Hematopoietic multipotent progenitor cell treated with erythropoietin and hydrocortisone succinate and interleukin-3 and kit ligand, for 8 days (in vitro differentiated cells): ENCODE measurements at places on chromosomes 16 and 17.

- DNase-seq, result no peak
Measured at GRCh38 chr16:67685388-67686112, 18.9 kb downstream of the C16orf86 start.

DNA sequence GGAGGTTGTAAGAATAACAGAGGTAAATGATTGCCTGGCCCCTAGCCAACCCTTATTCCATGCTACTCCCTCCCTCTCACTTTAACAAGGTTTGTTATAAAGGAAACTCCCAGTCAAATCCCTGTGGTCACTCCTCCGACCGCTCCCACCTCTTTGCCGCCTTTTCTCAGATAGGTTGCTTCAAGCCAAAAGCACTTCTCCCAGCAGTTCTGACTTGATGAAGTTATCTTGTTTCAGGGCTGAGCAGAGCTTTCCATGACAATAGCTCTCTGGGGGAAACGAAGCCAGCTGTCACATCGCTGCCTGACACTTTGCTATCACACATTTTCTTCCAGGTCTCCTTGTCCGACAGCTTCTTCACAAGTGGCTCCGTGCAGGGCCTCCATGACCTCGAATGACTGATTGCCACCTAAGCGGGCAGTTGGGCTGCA lies 278.6 kb downstream of the HAPSTR1 start:
- DNase-seq, result no peak

DNA sequence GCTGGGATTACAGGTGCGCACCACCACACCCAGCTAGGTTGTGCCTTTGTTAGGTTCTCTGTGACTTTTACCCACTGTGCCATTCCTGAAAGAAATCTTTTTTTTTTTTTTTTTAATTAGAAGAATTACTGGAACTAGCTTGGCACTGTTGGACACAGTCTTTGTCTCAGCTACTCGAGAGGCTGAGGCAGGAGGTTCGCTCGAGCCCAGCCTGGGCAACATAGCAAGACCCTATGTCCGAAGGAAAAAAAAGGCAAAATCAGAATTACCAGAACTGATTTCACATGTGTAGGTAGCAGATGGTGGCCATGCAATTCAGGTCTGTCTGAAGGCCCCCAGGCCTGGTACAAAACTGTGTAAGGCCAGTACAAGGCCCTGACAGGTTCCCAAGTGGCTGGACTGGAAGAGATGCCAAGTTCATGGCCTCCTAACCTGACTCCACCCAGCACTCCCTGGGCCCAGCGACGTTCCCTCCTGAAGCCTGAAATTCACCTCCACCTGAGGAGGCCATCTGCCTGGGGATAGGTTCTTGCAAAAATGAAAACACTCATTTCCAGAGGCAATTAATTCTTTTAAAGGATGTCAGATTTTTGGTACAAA lies 23.0 kb downstream of the CARHSP1 start:
- no peak for DNase-seq

DNA sequence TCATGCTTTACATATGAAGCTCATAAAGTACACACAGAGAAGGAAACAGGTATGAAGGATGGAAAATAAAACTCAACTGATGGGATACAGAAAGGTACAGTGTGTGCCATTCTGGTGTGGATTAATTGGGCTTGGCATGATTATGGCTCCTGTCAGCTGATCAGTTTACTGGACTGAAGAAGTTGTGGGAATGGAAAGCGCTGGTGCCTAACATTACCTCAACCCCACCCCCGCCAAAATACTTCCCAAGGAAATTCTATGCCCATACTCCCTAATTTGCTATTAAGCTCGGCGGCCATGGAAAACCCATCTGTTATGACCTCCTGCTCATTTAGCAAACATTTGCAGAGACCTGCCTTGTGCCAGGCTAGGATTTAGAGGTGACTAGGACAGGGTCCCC lies 16.6 kb upstream of the PMFBP1 start:
- no peak for DNase-seq

GRCh38 chr16:35492225-35492624 lies 2032.8 kb downstream of the TP53TG3F start:
- no peak for DNase-seq

- DNase-seq, result no peak
Measured at GRCh38 chr17:73104450-73104849, 12.0 kb upstream of the SLC39A11 start.

DNA sequence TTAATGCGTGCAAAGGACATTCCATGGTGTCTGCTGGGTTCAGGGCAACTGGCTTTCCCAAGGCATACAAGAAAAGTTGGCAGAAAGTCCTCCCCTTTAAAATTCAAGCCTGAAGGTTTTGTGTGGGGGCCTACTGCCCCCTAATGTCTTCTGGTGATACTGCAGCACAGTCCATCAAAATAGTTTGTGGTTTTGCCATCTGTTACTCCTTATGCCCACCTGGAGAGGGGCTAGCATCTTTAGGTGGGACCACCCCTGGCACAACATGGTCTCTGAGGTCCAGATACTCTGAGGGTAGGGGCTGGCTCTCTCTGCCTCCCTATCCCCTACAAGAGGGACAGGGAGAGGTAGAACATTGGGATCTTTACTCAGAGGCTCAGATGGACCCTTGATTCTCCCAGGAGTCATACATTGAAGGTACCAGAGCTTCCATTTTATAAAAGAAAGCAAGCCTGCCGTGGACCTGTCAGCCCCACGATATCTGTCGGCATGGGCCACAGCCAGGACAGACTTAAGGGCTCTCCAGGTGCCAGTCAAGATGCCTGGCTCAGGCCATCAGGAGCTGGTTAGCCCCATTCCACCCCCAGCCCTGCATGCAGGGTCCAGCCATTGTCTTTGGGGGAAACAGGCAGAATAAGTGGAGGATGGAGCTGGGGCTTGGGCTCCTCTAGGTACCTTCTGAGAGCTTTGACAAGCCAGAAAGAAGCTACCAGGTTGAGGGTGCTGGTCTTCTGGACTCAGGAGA lies 6.3 kb downstream of the ESRP2 start:
- DNase-seq, result peak; percentile 78

- DNase-seq, result no peak
Measured at GRCh38 chr16:3561626-3562025, 15.6 kb downstream of the NLRC3 start.

- DNase-seq, result no peak
Measured at GRCh38 chr17:77441130-77441920, 300.6 kb downstream of the SEC14L1 start.

DNA sequence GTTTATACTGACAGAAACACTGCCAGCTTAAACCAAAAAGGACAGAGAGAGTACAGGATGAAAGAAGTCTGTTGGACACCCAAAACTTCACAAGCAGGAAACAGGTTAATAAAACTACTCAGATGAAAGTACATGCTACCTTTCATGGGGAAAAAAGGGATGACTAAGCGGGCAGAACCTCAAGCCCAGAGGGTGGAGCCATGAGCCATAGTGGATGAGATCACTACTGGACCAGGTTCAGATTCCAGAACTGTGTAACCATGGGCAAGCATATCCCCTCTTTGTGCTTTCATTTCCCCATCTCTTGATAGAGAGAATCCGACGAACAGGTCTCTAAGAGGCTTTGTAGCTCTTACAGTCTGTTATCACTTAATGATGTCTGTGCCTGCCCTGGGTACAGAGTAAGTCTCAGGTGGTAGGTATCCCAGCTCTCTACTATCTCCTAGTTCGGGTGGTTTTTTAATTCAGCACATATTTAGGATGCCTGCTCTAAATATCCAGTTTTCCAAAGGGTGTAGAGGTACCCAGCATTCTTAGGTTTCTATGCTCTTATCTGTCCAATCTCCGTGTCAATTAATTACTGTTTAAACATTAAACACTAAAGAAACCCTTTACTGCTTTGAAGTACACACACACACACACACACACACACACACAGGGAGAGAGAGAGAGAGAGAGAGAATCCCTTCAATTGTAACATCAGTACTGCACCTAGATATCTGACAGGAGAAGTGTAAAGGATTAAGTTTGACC lies 206.7 kb downstream of the ZNF423 start:
- DNase-seq, result no peak

- no peak for DNase-seq
Measured at GRCh38 chr17:20128036-20128667, 119.0 kb downstream of the SPECC1 start.

DNA sequence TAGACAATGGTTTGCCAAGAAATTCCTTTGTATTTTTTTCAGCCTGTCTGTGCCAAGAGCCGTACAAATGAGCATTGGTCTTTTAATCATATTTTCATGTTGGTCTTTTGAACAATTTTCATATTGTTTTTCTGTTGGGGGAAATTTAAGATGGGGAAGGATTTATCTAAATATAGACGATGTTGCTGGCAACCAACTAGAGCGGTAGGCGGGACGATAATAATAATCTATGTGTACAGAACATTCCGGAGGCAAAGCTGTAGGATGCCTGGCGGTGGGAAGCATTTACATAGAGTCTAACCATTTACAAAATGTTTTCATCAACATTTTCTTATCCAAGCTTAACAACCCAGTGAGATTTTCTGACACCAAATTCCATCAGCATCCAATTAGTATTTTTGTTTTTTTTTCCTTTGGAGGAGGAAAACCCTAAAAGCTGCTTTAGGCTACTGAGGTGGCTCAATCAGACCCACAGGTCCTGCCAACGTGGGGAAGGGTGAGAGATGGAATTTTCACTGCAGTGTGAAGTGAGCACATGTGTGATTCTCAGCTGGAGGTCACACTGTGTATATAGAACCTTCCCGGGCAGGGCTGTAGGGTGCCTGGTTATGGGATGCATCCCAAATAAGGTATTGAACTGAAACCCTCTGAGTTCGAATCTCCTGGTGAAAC lies 11.7 kb upstream of the SEC14L1 start:
- DNase-seq, result no peak

DNA sequence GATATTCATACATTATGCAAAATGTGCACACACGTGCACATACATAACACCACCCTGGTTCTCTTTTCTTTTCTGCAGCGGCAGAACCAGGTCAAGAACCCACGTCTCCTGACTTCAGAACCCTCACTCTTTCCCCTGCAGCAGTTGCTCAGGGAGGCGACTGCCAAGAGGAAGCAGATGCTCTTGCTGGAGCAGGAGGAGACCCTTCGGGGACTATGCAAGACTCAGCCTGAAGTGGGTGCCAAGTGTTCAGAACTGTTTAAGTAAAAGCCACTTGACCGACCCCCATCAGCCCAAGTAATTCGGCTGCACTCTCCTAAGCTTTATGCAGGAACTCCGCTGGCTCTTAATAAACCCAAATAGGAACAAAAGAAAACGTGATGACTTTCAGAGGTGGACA lies 193.8 kb downstream of the SLC39A11 start:
- DNase-seq, result no peak

DNA sequence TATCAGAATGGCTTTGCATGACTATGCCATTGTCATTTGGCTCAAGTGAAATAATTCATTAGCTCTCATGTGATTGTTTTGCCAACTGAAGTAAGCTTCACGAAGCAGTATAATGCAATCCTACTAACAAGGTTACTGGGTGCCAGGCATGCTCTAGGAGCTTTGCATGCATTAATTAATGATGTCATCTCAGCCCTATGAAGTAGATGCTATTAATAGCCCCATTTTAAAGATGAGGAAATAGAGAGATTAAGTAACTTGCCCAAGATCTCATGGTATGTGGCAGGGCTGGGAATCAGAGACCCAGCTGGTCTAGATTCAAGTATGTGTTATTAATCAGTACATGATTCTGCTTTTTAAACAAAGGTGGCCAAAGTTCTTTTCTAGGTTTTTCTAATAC lies 14.1 kb downstream of the KRT39 start:
- DNase-seq, result no peak

- DNase-seq, result no peak
Measured at GRCh38 chr16:4694642-4695451, 1.5 kb downstream of the NUDT16L1 start.

DNA sequence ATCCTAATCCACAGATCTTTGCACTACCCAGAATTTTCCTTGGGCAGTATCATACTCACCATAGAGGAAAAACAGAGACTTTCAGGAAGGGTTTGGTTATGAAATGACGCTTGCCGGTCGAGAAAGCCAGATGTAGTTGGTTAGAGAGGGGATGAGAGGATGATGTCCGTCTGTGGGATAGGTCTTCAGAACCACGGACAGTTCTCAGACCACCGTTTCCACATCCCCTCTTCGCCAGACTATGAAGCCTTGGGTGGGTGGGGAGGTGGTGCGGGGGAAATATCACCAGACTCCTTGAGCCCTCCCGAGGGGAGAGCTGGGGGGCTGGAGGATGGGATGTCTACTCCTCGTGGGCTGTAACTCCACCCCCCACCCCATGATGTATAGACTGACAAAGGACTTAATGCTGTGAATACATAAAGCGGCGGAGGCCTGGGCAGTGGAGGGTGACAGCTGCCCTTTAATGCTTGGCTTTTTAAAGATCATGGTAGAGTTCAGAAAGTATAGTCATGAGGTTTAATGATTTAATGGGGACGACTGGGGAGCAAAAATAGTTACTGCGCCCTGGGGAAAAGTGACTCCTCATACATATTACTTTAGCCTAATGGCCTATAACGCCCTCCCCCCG lies 96.6 kb downstream of the MRM1 start:
- DNase-seq, result no peak

DNA sequence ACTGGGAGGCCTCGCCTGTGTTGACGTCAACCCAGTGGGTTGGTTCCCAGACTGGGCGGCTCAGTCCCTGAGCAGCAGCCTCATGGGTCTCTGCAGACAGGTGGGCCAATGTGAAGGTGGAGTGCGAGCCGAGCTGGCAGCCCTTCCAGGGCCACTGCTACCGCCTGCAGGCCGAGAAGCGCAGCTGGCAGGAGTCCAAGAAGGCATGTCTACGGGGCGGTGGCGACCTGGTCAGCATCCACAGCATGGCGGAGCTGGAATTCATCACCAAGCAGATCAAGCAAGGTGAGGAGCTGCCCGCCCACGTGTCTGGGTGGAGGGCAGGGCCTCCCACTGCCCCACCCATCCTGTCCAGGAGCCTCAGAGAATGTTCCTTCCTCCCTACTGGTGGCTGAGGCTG lies 44.1 kb downstream of the MRC2 start:
- no peak for DNase-seq

DNA sequence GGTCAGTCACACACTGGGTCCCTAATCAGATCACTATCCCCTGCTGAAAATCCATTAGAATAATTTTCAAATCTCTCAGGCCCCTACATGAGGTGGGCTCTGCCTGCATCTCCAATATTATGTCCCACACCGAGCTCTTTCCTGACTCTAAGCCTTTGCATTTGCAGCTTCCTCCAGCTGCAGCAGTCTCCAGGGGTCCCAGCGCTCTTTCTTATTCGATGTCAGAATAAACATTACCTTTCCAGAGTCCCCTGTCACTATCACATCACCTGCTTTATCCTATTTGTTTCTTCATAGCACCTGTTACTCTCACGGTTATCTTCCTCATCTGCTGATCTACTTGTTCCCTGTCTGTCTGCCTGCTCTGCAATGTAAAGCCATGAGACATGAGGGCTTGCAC lies 57.3 kb upstream of the MON1B start:
- no peak for DNase-seq

GRCh38 chr16:56195151-56195550 lies 3.9 kb downstream of the GNAO1 start:
- no peak for DNase-seq

GRCh38 chr16:85240982-85241924 lies 129.0 kb upstream of the CIBAR2 start:
- DNase-seq, result no peak

- DNase-seq, result no peak
Measured at GRCh38 chr17:29956225-29956624, 14.8 kb downstream of the EFCAB5 start.
